Mesothelial cell of epicardium (in vitro differentiated cells): ENCODE measurements at places on chromosomes 1 and 21.

DNA sequence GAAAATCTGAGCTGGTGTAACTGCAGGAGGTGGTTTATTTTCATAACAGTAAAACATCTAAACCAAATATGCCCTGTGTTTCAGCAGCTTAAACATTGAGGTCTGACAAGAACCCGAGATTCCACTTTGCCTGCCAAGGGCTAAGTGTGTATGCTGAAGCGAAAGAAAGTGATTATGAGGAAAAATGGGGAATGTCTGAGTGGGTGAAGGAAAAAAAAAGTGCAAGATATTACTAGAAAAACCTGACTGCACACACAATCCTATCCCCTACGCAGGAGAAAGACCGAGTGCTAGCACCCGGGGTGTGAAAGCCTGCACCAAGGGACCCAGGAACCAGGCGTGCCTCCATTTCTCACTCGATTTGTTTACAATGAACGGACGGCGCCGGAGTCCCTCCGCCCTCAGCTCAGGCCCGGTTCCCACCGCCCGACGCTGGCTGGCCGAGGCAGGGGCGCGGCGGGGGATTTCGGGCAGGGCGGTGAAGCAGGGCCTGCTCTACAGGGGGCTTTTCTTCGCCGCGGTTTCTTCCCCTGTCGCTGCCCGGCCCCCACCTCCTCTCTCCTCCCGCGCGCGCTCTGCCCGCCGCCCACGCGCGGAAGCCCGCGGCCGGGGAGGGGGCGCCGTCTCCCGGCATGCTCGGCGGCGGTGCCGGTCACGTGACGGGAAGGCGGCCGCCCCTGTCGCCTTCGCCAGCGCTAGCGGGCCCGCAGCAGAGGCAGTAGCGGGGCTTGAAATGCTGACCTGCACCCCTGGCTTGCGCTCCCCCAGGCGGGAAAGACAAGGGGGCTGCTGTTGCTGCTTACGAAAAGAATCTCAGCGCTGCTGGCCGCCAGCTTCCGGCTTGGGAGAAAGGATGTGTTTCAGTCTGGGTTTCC, 35.9 kb downstream of the ITPKB start:
- peak; percentile 81 for DNase-seq

DNA sequence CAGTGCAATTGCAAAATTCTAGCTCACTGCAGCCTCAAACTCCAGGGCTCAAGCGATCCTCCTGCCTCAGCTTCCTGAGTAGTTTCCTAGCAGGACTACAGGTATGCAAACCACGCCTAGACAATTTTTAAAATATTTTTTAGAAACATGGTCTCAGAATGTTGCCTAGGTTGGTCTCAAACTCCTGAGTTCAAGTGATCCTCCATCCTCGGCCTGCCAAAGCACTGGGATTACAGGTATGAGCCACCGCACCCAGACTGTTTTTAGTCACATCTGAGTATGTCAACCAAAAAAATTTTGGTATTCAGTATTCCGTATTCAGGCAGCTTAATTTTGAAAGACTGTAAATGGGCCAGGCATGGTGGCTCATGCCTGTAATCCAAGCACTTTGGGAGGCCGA, 11.2 kb downstream of the TARBP1 start:
- DNase-seq: no peak

GRCh38 chr21:38267136-38267755, 10.5 kb downstream of the KCNJ15 start:
- DNase-seq: no peak

- no peak for DNase-seq
Observed at GRCh38 chr21:38850277-38850951, 44.7 kb downstream of the ETS2 start.

DNA sequence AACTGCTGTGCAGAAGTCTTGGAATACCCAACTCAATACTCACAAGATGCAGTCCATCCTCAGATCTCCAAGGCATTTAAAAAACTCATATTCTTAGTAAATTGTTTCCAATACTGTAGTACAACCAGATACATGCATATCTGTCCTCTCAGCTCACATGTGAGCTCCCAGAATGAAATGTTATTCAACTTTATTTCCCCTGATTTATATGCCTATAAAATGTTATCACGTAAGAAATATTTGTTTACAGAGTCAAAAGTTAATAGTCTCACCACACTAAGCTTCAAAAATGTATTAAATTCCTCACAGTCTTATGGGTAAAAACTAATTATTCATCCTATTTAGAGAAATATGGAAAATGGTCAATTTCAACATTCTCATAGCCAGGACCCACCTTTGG, 56.6 kb downstream of the LTN1 start:
- no peak for DNase-seq

DNA sequence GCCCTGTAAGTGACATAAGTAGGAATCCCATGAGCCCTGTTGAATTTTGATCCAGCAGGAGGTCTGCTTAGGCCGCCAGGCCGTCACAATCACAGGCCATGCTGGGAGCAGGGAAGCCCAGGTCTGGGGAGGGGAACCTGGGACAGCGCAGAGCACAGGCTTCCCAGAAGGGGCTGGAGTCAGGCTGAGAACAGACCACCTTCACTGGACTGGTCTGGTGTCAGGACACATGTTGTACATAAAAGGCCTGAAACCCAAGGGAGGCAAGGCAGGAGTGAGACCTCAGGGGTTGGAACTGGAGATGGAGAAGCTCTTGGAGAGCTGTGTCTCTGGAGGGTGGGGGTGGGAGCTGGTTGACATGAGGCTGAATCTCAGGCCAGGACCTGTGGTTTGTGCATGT, 63.3 kb upstream of the ARTN start:
- DNase-seq: no peak

- DNase-seq: no peak
Observed at GRCh38 chr1:233879841-233880240, 24.6 kb upstream of the SLC35F3 start.

DNA sequence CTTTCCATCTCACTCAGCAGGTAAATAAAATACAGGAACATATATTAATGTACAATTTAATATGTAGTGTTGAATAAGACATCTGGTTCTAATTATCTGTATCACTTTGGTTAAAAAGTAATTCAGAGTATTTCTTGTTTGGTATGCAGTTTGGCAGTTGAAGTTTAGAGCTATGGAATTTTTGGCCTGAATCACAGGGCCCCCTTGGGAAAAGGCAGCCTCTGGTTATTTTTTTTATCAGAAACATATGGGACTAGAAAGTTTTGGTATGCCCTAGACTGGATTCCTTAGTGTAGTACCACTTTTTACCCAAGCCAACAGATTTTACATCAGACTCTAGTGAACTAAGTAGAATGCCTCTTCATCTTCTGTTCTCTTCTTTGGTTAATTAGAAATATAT, 26.4 kb downstream of the CNST start:
- no peak for DNase-seq

- no peak for DNase-seq
Observed at GRCh38 chr21:36381841-36382589, 3.2 kb upstream of the CHAF1B start.

- no peak for DNase-seq
Observed at GRCh38 chr1:40064797-40065499, 24.4 kb downstream of the CAP1 start.

- DNase-seq: no peak
Observed at GRCh38 chr21:38227401-38227800, 29.4 kb upstream of the KCNJ15 start.

- DNase-seq: no peak
Observed at GRCh38 chr1:17615157-17615556, 75.7 kb downstream of the ARHGEF10L start.

DNA sequence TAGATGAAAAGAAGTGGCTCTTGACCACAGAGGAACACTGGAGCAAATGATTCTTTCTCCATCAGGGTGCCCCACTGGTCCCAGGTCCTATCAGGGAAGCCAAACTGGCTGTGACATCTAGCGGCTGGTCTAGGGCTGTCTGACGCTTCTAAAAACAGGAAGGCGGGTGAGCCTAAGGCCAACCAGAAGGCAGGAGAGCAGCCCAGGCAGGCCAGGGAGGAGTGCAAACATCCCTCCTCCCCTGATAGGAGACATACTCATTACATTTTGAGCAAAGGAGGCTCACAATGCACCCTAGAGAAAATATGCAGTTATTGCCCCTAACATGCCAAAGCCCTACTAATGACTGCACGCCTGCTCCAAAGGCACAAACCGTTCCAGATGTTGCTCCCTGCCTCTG, 10.4 kb upstream of the FOXE3 start:
- DNase-seq: no peak

GRCh38 chr1:201330541-201330940, 46.9 kb downstream of the TNNT2 start:
- DNase-seq: no peak

- DNase-seq: no peak
Observed at GRCh38 chr1:182299728-182300616, 91.6 kb downstream of the GLUL start.

GRCh38 chr1:26790551-26790953, 2.8 kb downstream of the PIGV start:
- DNase-seq: no peak

- DNase-seq: peak; percentile 59
Observed at GRCh38 chr1:43933386-43934100, at the start of gene ARTN. ARTN (plus strand) TSS chr1:43933801; CDS start chr1:43935657, 1,856 bp downstream.

GRCh38 chr1:71881611-71882010, 400.7 kb downstream of the NEGR1 start:
- no peak for DNase-seq

GRCh38 chr1:156581661-156582387, 2.3 kb downstream of the TTC24 start:
- DNase-seq: no peak

DNA sequence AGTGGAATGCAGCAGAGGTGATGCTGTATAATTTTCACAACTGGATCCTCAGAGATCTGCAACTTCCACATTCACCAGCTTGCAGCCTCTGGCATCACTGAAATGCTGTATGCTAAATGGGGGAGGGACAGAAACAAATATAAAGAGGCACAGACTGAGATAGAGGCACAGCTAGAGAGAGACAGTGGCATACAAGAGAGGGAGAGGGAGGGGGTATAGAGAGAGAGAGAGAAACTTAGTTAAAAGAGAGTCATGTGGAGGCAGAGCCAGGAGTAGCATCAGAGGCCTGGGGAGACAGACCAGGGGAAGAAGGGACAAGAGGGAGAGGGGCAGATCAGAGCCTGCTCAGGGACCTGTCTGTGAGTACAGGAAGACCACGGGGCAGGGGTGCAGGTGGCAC, 84.5 kb upstream of the GRIK3 start:
- no peak for DNase-seq

DNA sequence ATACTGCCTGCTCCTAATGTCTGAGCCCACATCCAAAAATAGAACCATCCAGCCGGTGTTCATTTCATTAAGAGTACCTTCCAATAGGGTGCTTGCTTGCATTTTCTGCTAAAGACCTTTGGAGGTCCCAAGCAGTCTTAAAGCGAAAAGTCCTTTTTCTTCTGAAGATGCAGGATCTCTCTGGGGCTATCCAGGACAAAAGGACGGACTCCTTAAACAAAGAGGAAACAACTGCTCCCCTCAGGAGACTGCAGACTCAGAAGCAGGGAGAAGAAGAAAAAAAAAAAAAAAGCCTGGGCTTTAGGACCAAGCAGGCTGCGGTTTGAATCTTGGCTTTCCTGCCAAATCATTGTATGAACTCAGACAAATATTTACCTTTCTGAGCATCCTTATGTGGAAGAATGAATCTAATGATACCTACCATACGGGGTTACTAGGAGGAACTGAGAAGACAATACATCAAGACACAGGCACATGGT, 204.0 kb downstream of the PLPP3 start:
- no peak for DNase-seq

GRCh38 chr1:187091666-187092065, 262.9 kb downstream of the PLA2G4A start:
- no peak for DNase-seq

DNA sequence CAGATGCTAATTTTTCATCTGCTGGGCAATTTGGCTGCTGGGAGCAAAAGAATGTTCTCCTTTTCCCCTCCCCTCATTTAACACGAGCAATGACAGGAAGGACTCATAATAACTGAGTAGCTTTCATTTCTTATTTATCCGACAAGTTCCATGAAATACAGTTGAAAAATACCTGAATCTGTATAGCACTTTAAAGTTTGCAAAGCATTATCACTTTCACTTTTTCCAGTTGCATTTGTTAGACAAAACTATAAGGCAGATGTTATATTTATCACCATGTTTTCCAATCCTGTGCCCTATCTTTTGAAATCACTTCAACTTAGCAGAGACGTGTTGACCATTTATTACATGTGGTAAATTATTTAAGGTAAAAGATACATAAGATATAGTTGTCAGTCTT, 350.6 kb upstream of the SGIP1 start:
- no peak for DNase-seq

DNA sequence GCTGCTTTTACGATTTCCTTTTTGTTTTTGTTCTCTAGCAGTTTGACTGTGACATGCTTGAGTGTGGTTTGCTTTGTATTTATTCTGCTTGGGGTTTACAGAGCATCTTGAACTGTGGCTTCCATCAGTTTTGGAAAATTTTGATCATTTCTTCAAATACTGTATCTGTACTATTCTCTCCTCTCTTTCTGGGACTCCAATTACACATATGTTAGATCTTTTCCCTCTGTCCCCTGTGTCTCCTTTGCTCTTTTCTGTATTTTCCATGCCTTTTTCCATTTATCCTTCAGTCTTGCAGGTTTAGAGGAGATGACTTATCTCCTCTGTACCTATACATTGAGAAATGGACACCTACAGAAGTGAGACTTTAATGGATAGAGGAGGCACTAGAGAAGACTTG, 31.7 kb downstream of the COQ8A start:
- DNase-seq: no peak

DNA sequence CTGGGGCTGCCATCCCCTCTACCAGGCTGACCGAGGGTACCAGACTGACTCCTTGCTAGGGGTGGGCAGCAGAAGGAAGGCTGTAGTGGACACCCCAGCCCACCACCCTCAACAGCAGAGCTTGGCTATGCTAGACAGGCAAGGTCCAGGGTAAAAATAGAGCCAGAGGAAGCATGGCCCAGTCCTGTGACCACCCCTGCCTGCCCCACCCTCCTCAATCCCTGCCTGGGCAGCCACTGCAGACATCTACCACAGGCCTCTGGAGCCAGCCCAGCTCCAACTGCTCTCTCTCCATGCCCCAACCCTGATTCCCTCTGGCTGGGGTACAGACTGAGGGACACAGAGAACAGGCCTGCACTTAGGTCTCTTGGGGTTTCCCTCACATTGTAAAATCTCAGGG, 1.7 kb downstream of the S100A1 start:
- no peak for DNase-seq

GRCh38 chr1:167826127-167826526, 87.8 kb downstream of the ADCY10 start:
- no peak for DNase-seq

GRCh38 chr1:109192433-109192832, 21.3 kb upstream of the SARS1 start:
- DNase-seq: no peak

- DNase-seq: no peak
Observed at GRCh38 chr1:11523261-11523660, 44.3 kb downstream of the DISP3 start.

DNA sequence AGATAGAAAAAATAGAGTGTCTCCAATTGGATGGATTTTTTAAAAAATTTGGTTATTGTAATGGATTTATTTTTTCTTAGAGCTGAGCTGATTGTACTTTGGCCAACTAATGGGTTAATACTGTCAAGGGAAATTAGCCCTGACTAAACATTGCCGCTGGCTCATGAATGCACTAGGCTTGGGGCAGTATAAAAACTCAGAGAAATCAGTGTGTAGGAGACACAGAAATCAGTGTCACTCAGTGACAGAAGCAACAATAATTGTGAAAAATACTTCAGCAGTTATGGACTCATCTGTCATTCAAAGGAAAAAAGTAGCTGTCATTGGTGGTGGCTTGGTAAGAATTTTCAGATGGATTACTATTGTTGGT, at the start of gene KMO:
Gene KMO (plus strand): TSS at position 217 of the 370 bp plus-strand sequence. CDS start 67 bp downstream, at position 284.
- no peak for DNase-seq
